CMK (cell line): ENCODE measurements at places on chromosomes 6 and 20.
A peak's percentile ranks its signal among the peaks of the same experiment; 100 is the strongest.

GRCh38 chr20:23349338-23350195 lies 1.0 kb upstream of the NXT1 start:
- DNase-seq, result peak; percentile 71

DNA sequence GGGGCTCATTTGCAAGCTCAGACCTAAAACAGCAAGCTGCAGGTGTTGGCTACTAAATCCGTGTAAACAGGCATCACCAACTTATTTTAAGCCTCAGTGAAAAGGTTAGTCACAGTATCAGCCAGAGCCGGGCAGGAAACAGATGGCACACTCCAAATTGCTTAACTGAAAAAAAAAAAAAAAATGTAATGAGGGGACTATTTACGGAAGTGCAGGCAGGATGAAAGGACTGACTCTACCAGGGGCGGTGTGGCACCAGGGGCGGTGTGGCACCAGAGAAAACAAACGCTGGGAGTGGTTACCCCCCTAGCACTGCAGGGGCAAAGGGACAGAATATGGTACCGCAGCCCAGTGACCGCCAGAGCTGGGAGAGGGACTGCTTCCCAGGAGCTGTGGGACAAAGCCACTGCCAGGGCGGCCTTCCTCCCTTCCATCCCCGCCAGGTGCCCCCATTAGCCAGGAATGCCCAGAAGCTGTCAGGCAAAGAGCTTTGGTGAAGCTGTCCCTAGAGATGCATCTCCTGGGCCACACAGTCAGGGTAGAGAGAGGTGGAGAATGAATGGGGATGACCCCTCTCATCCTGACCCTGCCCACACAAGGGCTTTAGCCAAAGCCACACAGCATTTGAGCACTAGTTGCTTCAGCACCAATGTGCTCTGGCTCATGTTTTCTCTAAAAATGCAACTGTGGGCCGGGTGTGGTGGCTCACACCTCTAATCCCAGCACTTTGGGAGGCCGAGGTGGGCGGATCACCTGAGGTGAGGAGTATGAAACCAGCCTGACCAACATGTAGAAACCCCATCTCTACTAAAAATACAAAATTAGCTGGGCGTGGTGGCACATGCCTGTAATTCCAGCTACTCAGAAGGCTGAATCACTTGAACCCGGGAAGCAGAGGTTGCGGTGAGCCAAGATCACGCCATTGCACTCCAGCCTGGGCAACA lies 39.6 kb upstream of the GFOD1 start:
- peak; percentile 52 for DNase-seq

- DNase-seq, result no peak
Observed at GRCh38 chr6:35287671-35288396, 9.8 kb upstream of the DEF6 start.

- no peak for DNase-seq
Observed at GRCh38 chr6:1815827-1816452, 206.2 kb downstream of the FOXC1 start.

DNA sequence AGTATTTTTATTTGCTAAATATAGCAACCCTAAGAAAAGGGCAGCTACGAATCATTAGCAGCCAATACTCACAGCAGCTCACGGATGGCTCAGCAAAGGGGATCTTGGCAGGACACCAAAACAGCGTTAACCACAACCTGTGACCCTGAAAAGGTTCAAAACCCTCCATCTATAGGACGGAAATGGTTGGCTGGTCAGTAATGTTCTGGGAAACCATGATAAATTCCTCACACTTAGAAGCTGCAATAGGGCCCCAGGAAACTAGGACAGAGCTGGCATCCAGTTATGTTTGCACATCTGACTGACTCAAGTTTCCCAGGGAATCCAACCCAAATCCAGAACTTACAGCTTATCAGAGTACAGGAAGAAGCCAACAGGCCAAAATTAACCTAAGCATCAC lies 30.9 kb upstream of the PTPRT start:
- DNase-seq, result no peak

DNA sequence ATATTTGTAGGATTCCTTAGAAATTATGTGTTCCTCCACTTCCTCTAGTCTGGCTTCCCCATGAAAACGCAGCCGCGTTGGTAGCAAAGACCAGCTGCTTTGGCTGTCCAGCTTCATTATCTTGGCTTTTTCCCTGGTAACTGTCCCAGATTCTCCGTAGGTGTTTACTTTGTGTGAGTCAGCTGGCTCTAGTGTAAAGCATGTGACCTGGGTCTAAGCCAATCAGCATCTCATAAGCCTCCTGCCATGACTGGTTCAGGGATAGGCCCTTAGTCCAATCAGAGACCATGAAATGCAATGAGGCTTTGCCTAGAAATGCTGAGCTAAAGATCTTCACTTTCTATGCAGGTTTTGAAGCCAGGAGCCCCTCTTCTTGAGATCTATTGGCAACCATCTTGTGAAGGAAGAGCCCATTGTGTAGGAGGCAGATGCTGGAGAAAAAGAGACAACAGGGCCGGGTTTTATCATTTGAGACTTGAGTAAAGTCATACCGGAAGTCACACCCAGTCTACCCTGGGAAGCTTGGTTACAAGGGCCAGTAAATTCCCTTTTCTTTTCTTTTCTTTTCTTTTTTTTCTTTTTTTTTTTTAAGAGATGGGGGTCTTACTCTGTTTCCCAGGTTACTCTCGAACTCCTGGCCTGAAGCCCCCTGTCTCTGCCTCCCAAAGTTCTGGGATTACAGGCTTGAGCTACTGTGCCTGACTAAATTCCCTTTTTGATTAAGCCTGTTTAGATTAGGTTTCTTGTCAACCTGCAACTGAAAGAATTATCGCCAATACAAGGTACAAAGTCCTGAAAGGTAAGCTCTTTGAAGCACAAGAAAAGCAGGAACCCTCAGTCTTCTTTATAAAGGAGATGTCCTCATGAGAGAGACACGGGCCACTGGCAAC lies 256.5 kb upstream of the RREB1 start:
- DNase-seq, result peak; percentile 33

- no peak for DNase-seq
Observed at GRCh38 chr20:47298624-47299023, 57.9 kb downstream of the ZMYND8 start.

DNA sequence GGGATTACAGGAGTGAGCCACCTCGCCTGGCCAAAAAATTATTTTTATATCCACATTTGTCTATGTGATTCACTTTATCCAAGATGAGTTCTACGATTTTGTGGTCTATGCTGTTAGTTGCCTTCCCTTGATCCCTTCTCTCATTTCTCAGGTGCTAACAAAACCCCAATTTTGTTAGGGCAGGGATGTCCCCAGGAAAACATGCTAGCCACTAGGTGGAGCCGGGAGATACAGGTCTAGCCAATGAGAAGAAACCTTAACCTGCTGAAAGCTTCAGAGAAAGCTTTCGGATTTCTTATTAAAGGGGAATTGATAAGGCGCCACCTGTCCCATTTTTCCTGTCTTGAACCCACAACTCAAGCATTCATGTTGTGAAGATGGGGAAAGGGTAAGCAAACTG lies 167.4 kb upstream of the OLIG3 start:
- DNase-seq, result no peak
